ENCODE measurements at places on chromosomes 7 and 10. TPM values are rescaled to one million over a fixed set of nuclear protein-coding genes. Genes with fewer than 3 reads are reported as not detected.

The UNCX gene
- total RNA-seq, result not detected

The SPAM1 gene
- not detected for total RNA-seq

DNA sequence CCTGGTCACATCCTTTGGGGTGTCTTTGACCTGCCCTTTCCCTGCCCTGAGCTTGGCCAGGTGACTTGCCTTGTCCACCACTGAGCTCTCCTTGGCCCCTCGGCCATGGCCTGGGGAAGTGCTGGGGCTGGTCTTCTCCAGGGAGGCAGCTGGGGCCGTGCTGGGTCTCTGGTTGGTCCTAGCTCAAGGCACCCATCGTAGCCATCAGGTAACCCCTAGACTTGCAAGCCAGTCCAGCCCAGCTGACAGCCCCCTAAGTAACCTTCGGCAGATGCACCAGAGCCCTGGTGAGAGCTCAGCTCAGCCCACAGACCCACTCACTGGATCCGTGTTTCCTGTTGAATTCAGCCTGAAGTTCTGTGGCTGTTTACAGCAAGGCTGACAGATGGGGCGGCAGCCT is 176.2 kb upstream of the SHH start:
- no peak overlapping the region for H3K4me3 ChIP-seq
- no peaks in the 10 kb centered on the region for H3K4me1 ChIP-seq
- no peak for DNase-seq
- H3K27me3 ChIP-seq, result no peaks in the 10 kb centered on the region

DNA sequence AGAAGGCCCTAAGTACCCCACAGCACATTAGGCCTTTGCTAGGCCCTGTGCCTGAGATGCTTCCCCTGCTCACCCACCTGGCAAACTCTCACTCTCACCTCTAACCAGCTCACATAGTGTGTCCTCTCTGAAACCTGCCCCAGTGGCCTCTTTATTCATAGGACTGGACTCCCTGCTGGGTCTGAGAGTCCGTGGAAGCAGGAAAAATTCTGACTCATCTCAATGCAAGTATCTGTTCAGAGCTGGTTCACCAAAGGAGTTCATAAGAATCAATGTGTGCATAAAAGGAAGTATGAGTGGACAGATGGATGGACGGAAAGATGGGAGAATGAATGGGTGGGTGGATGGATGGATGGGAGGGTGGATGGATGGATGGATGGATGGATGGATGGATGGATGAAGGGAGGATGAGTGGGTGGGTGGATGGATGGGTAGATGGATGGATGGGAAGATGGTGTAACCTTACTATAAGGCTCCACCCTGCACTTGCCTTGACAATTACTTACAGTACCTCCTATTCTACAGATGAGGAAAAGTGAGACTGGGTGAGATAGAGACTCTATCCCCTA is 111.2 kb upstream of the ZMIZ1 start:
- no peak overlapping the region for H3K27ac ChIP-seq
- no peaks in the 10 kb centered on the region for H3K36me3 ChIP-seq
- DNase-seq, result peak; percentile 82
- H3K4me1 ChIP-seq, result peaks cover 3% of the 10 kb centered on the region
- H3K27me3 ChIP-seq, result no peaks in the 10 kb centered on the region
- no peak overlapping the region for H3K4me3 ChIP-seq

- no peaks in the 10 kb centered on the region for H3K36me3 ChIP-seq
- H3K4me3 ChIP-seq, result no peak overlapping the region
- H3K27ac ChIP-seq, result no peak overlapping the region
- H3K4me1 ChIP-seq, result peaks cover 17% of the 10 kb centered on the region
- H3K27me3 ChIP-seq, result no peaks in the 10 kb centered on the region
Observed at GRCh38 chr7:116670409-116671015, 1.5 kb upstream of the MET start.

Data from GM23248 (cell line).